AG10803 (cell line): ENCODE measurements at places on chromosomes 12 and 14.

GRCh38 chr12:89252284-89252683 is 100.0 kb downstream of the DUSP6 start:
- DNase-seq: peak; percentile 17

GRCh38 chr14:24389226-24389848 is 9.5 kb upstream of the NYNRIN start:
- no peak for DNase-seq

DNA sequence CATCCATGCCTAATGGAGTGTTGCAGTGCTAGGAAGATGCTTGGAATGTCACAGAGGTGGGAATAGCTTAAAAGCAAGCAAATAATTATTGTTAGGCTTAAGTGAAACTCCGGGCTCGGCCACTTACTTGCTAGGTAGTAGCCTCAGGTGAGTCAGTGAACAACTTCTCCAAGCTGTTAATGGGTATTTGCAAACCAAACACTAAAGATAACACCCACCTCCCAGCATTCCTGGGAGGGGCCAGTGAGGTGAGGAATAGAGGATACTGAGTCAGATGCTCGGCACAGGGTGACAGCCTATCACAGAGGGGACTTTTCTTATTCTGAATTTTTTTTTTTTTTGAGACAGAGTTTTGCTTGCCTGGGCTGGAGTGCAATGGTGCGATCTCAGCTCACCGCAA is 151.2 kb upstream of the RFLNA start:
- no peak for DNase-seq

DNA sequence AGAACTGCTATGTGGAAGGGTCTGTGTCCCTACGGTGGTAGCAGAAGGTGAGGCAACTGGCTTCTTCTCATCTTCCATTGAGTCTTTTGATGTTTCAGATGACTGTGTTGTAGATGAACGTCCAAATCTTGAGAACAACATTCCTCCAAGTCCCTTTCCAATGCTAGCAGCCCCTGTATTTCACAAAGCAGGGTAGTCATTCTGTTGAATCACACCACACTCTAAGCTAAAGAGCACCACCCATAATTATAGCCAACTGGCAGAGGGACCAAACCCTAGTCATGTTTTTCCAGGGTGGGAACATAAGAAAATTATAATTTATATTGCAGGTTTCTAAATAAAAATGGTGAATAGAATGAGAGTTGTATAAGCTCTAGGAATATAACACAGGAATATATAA is 98.7 kb downstream of the DDHD1 start:
- peak; percentile 70 for DNase-seq

DNA sequence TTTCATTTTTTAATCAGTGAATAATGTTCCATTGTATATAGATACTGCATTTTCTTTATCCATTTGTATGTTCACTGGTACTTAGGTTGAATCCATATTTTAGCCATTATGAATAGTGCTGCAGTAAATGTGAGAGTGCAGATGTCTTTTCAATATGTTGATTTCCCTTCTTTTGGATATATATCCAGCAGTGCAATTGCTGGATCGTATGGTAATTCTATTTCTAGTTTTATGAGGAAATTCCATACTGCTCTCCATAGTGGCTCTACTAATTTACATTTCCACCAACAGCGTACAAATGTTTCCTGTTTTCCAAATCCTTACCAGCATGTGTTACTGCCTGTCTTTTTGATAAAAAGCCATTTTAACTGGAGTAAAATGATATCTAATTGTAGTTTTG is 288.5 kb upstream of the GARIN2 start:
- DNase-seq: no peak

DNA sequence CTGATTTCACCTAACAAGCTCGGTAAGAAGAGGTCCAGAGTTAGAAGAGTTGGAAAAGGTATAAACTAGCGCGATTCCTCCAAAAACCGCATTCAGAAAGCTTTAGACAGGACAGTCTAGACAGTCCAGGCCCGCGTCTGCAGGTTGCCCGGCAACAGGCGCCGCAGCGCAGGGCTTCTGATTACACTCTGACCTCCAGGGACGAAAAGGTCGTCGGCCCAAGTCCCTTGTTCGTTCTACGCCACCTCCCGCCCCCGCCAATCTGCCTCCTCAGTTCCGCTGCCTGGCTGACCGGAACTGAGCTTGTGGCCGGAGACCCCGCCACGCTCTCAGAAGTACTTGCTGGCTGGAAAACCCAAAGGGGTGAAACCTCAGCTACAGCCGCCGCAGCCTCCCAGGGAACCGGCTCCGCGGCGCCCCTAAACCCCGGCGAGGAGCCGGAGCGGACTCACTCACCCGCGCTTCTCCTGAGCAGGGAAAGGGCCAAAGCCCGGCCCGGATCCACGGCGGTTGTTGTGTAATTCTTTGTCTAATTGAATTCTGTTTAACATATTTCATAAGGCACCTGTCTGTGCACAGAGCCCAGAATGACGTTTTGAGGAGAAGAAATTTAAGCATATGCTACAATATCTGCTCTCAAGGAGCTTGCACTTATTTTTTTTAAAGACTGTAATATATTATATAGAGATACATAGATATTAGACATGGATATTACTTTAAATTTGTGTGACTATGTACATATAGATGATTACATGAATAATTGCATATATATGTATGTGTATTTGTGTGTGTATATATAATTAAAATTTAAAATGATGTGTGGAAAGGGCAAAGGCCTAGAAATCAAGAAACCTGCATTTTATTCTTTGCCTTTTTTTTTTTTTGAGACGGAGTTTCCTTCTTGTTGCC is at the start of gene CAPS2:
Gene CAPS2 (minus strand): TSS at position 407 of the 909 bp plus-strand sequence. CDS start 3,826 bp downstream, outside the sequence.
- peak; percentile 86 for DNase-seq

DNA sequence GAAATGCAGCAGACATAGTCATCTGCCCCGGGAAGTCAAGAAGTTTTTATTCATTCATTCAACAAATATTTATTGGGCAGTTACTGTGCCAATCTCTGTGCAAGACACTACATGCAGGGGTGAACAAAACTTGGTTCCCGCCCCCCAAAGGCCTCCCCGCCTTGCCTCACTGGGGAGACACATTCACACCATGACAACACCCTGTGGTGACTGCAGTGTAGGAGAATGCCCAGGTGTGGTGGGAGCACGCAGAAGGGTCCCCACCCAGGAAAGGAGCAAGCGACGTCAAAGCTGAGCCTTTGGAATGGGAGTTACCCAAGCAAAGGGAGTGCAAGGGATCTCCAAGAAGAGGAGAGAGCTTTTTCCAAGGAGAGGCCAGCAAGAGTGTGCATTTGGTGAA is 1.6 kb upstream of the AQP6 start:
- DNase-seq: no peak

DNA sequence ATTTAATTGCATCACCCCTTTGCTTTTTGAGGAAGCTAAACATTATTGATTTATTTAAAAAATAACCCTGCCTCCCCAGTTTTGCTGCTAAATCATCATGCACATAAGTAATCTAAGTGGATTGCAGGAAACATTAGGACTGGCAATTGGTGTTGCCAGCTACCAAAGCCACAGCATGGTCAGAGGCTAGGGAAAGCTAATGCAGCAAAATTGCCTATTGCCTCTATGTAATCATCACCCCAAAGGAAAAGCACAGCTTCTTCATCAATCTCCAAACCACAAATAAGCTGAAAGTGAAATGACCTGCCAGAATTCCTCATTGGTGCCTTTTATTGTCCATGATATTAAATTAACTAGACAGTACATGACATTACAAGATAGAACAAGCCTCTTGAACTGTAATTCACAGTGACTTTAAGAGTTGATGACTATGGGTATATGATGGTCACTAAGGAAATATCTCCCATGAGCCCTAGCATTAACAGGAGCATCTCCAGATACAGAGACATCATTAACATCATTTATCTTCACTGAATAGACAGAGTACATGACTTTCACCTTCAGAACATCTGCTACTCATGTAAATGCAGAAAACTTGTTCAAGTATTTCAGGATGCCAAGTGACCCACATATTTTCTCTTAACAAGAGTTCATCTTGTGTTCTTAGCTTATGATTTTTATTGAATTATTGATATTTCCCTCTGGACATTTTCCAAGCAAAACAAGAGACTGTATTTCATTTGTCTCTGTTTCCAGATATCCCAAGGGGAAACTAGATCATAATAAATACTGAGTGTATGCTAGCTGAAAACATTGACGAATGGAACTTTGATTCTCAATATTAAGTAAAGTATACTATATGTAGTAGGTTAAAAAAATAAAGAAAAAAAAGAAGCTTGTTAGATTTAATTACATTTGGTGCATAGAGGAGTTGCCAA is 29.4 kb downstream of the PTPRR start:
- no peak for DNase-seq

DNA sequence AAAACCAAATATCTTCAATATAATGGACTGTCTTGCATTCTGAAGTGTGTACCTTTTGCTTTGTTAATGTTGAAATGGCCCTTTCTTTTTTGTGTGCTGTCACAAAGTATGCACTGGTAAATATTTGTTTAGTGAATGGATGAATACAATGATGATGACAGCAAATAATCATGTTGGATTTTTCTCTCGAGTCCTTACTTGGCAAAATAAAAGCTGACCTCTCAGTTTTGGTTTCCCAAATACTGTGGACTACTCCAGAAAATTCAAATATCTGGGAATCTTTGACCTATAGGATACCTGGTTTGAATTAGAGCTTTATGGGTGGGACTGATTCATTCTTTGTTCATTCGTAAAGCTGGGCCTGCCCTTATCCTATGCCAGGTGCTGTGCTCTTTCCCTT is 5.5 kb downstream of the UBE3B start:
- DNase-seq: no peak

DNA sequence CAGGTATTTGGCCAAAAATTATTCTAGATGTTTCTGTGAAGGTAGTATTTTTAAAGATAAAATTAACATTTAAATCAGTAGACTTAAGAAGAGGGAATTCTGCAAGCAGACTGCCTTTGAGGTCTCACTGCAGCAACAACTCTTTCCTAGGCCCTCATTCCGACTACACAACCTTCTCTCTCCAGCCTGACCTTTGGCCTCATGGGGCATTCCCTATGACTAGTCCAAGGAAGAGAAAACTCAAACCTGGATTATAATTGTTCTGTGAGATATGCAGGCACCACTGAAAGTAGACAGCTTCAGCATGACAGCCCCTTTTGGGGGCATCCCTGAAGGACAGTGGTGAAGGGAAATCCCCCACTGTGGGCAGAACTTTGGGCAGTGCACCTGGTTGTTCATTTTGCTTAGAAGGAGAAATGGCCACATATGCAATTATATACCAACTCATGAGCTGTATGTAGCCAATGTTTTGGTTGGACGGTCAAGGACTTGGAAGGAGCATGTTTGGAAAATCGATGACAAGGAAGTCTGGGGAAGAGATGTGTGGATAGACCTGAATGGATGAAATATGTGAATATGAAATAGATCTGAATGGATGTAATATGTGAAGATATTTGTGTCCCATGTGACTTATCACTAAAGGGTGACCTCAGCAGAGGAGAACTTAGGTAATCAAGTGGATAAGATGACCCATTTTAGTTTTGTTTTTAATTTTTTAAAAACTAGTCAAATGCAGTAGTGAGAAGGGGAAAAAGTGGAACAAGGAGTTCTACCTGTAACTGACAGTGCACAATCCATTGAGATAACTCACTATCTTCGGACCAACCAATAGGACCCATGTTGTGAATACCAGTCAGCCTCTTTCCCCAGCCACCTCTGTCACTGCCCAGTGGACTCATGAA is 233.3 kb upstream of the FOXN3 start:
- DNase-seq: peak; percentile 27

DNA sequence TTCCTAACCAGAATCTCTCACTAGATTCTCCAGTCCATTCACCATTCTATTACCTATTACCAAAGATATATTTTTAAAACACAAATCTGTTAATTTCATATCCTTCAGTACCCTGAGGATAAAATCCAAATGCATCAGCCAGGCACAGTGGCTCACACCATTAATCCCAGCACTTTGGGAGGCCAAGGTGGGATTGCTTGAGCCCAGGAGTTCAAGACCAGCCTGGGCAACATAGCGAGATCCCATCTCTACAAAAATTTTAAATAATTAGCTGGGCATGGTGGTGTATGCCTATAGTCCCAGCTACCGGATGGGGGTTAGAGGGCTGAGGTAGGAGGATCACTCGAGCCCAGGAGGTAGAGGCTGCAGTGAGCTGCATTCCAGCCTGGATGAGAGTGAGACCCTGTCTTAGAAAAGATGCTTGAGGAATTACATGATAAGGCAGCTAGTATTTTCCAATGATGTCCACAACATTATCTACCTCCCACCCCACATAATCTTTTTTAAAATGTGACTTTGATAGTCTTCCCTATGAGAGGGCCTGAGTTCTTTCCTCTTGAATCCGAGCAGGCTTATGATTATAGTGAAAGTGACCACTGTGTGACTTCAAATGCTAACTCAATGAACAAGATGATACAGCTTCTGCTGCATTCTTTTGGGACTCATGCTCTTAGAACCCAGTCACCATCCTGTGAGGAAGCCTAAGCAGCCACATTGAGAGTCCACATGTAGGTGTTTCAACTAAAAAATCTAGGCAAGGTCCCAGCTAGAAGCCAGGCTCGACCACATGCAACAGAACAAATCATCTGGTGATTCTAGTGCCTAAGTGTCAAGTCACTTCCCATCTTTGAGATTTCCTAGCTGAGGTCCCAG is 18.0 kb downstream of the HECTD1 start:
- no peak for DNase-seq

- no peak for DNase-seq
These were observed 126.7 kb downstream of the PRKD1 start for GRCh38 chr14:29800961-29801360.

GRCh38 chr14:46482200-46482599 is 169.4 kb downstream of the RPL10L start:
- DNase-seq: no peak

- DNase-seq: peak; percentile 36
These were observed 677 bp downstream of the ATP2A2 start for GRCh38 chr12:110281549-110282299.

GRCh38 chr14:68849416-68849815 is 56.5 kb upstream of the ZFP36L1 start:
- no peak for DNase-seq

- no peak for DNase-seq
These were observed 129.1 kb downstream of the PLXNC1 start for GRCh38 chr12:94277426-94278000.

DNA sequence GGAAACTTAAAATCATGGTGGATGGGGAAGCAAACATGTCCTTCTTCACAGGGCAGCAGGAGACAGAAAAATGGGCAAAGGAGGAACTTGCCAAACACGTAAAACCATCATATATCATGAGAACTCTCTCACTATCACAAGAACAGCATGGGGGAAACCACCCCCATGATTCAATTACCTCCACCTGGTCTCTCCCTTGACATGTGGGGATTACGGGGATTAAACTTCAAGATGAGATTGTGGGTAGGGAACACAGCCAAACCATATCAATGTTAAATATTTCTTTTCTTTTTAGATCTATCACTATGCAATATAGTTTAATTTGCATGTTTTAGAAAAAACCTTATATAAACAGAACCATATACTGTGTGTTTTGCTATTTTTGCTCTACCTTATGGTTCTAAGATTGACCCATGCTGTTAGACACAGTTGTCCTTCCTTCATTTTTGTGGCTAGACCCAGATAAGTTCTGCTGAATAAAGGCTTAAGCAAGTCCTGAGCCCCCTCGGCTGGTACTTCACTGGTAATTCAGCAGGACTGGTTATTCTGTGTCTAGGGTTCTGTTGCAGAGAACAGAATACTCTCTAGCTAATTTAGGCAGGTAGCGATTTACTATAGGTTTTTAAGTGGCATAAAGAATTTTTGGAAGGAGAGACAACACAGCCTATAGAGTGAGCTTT is 253.7 kb upstream of the HMGA2 start:
- DNase-seq: no peak

- no peak for DNase-seq
These were observed 133.1 kb upstream of the CNOT2 start for GRCh38 chr12:70110085-70110484.
